ENCODE measurements at places on chromosomes 2 and 18.
A peak's percentile ranks its signal among the peaks of the same experiment; 100 is the strongest.

DNA sequence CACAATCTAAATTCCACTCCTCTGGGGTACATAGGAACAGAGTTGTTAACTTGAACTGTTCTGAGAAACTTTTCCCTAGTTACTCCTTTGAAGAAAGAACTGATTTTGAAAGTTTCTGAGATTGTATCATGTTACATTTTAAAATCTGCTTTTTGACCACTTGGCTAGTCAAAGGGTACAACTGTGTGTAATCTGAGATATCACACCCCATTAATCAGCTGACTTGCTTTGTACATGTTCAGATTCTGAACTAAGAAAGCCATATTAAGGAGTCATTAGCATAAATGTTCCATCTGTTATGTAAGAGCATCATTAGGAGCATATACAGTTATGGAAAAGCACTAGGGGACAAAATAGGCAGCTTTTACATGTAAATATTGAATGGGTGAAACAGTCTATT is 3.8 kb upstream of the WDR35 start:
- DNase-seq: no peak

DNA sequence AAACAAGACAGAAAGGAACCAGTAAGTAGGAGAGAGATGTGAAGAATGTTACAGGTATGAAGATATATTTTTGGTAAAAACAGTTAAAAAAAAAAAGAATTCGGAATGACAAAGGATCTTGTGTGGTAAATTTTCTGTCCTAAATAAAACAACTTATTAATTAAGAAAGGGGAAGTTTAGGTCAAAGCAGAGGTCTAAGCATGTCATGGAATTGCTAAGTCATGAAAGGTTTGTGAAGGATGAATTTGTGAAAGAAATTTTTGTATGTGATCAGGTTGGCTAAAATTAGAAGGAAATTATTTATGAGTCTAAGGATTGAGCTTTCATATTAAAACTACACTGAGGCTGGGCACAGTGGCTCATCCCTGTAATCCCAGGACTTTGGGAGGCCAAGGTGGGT is 11.1 kb upstream of the ALPG start:
- no peak for DNase-seq

- no peak for DNase-seq
Measured at GRCh38 chr2:114628481-114628880, 186.0 kb downstream of the DPP10 start.

- DNase-seq: peak; percentile 21
Measured at GRCh38 chr2:210195101-210195852, 24.1 kb upstream of the KANSL1L start.

- DNase-seq: peak; percentile 27
Measured at GRCh38 chr18:79921984-79922965, 29.2 kb downstream of the SLC66A2 start.

GRCh38 chr2:228118940-228119339 is 62.5 kb downstream of the SPHKAP start:
- no peak for DNase-seq

GRCh38 chr2:237603718-237604362 is 13.3 kb upstream of the RAB17 start:
- DNase-seq: no peak

GRCh38 chr2:18077231-18077630 is 198.8 kb downstream of the KCNS3 start:
- no peak for DNase-seq

DNA sequence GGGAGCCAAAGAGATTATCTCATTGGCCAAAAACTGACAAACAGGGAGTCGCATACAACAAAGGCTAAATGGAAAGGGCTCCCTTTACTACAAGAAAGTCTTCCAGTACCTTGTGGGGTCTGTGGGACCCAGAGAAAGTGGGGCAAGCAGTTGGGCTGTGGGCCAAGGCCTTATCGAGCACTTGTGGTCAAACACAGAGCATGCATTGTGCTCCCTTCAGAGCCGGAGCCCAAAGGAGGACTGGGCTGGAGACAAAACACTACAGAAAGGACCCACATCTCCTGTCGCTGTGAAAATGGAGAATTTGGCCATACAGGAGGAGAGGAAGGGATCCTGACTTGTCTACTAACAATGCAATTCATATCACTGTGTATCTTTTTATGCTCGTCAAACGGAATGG is 37.1 kb upstream of the SLC1A4 start:
- DNase-seq: no peak

- DNase-seq: no peak
Measured at GRCh38 chr2:157433394-157433793, 10.5 kb downstream of the CYTIP start.

GRCh38 chr18:56314396-56314795 is 324.0 kb downstream of the TXNL1 start:
- DNase-seq: no peak

- DNase-seq: no peak
Measured at GRCh38 chr18:23239350-23239692, 104.0 kb downstream of the CABLES1 start.

GRCh38 chr2:187586011-187586641 is 31.9 kb upstream of the TFPI start:
- DNase-seq: no peak

DNA sequence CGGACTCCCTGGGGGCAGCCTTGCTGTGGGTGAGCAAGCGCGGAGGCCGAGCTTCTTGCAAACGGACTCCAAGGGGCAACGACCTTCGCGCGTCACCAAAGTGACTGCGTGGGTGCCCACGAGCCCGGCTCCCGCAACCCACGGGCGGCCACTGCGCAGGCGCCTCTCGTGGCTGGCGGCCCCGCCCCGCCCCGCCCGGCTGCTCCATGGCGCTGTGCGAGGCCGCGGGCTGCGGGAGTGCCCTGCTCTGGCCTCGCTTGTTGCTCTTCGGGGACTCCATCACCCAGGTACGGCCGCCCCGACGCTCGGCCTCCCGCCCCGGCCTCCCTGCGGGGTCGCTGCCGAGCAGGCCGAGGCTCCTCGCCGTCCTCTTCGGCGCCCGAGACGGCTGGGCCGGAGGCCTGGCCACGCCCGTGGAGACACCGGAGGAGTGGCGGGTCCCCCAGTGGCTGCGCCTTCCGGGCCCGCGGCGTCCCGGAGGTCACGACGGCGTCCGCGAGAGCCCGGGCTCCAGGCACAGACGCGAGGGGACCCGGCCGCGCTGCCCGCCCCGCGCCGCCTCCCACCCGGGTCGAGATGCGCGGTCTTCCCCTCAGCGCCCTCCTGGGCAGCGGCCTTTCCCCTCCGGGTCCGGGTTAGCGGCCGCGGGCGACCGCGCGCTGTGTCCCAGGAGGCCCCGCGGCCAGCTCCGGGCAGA is at the start of gene IAH1:
Gene IAH1, plus strand, starts transcription at position 191 of the 697 bp plus-strand sequence. Its CDS starts 16 bp downstream, at position 207.
- DNase-seq: peak; percentile 75

DNA sequence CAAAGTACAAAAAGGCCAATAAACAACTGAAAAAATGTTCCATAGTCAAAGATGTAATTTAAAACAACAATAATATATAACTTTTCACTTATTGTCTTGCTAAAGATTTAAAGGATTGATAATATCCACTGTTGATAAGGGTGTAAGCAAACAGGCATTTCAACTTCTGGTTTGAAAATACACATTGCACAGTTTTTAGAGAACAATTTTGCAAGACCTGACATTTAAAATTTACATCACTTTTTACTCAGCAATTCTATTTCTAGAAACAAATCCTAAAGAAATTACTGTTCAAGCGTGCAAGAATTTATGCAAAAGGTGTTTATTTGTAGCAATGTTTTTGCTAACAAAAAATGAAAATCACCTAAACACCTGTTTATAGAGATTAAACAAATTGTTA is 120.4 kb downstream of the TDRD15 start:
- no peak for DNase-seq

DNA sequence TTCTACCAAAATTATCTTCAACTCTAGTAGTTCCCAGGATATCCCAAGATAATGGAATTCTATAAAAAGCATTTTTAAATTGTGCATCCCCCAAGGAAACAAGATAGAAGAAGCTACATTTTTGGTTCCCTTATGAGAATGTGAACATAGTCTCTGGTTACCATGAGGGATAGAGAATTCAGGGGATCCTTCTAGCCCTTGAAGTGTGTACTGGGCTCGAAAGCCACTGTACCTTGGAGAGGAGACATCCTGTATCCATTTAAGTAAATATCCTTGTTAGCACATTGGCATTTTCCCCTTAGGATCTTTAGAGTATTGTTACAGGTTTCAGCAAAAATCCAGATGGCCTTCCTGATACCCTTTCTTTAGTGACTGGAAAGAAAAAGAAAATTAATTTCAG is 228.5 kb downstream of the RTP5 start:
- no peak for DNase-seq

GRCh38 chr18:56984731-56985130 is 162.2 kb upstream of the BOD1L2 start:
- peak; percentile 57 for DNase-seq

GRCh38 chr2:142561656-142562055 is 315.8 kb upstream of the KYNU start:
- no peak for DNase-seq

DNA sequence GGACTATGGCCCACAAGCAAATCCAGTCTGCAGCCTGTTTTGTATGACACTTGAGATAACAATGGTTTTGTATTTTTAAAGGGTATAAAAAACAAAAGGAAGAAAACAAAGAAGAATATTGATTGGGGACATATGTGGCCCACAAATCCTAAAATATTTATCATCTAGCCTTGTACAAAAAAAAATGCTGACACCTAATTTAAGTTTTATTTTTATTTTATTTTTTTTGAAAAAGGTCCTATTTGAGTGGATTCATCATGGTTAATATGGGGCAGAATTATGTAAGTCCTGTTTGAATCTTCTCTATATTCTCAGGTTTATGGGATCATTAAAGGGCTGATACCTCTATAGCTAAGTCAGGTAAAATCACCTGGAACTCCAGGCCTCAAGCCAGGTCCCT is 525.7 kb downstream of the LRP1B start:
- no peak for DNase-seq

- DNase-seq: no peak
Measured at GRCh38 chr2:23425885-23426262, 40.9 kb downstream of the KLHL29 start.

DNA sequence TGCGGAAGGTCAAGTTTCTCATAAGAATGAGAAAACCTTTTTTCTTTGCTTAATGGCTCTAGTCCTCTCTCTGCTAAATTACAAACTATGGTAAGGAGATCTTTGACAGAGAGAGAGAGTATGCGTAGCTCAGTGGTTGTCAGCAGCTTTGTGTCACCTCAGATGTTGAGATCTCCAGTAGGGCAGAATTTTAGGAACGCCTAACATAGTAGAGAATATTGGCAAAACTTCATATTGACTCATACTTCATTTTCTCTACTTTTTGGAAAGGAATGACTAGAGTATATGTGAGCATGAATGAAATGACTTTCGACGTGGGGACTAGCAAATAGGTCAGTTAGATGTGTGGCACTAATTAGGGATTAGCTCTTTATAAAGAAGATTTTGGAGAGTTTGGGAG is 64.0 kb downstream of the WDR7 start:
- no peak for DNase-seq

- no peak for DNase-seq
Measured at GRCh38 chr2:213022987-213023386, 128.4 kb downstream of the IKZF2 start.

GRCh38 chr2:166671801-166672200 is 177.8 kb upstream of the SCN7A start:
- DNase-seq: no peak

GRCh38 chr2:241900251-241901017 is 30.9 kb downstream of the RTP5 start:
- DNase-seq: no peak

DNA sequence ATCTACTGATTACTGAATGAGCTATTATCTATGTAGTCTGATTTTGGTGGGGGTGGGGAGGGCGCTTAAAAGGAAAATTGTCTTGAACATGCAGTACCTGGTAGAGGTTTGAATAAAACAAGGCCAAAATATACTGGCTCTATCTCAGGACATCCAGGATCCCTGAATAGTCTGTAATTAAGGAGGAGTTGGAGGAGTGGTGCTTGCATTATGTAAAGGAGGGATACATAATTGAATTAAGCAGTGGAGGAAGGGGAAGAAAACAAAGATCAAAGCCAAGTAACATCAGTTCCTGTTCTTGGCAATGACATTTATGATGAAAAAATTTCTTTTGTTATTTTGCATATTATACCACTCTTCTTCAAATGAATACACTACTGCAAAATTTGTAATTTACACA is 539.4 kb upstream of the ZEB2 start:
- no peak for DNase-seq

GRCh38 chr2:10658041-10658913 is 31.5 kb downstream of the NOL10 start:
- DNase-seq: no peak

- DNase-seq: no peak
Measured at GRCh38 chr2:17263570-17263968, 254.7 kb downstream of the RAD51AP2 start.

- no peak for DNase-seq
Measured at GRCh38 chr2:124267794-124268193, 242.7 kb downstream of the CNTNAP5 start.

- no peak for DNase-seq
Measured at GRCh38 chr2:218289639-218290315, 2.5 kb downstream of the TMBIM1 start.

GRCh38 chr18:79518028-79518682 is 122.4 kb downstream of the NFATC1 start:
- no peak for DNase-seq

DNA sequence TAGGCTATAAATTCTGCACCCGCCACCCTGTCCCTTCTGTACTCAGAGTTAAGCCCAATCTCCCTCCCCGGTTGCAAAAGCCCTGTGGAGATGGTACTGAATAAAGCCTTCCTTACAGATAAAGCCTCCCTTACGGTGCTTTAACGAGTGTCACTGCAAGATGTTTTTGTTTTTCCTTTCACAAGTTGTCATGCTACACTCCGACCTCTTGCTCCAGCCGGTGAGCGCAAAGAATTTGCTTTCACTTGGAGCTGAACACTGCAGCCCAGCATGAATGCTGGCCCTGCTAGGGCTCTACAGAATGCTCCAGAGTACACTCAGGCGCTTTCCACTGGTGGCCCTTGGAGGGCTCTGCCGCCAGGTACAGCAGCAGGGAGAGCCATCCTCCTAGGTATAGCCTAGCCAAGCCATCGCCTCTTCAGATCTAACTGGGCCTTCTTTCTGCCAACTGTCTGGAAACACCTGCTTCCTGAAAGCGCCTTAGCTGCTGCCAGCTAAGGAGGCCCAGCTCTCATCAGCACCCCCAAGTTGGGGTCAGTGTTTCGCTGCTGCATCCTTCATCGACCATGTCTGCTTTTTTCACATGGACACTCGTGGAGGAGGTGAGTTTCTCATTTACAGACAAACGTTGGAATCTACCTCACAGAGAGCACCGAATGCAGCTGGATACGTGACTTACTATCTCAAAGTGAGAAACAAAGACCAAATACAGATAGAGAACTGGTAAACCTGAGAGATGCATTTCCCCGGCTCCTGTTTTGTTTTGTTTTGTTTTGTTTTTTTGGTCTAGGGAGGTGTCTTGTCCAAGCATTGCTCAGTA is 13.4 kb upstream of the CREG2 start:
- no peak for DNase-seq

GRCh38 chr18:1796636-1797035 is 774.7 kb downstream of the METTL4 start:
- no peak for DNase-seq

All from right lobe of liver (tissue), 6 donors.